NCI-H2171 (cell line): ENCODE measurements at places on chromosomes 2 and 18.

DNA sequence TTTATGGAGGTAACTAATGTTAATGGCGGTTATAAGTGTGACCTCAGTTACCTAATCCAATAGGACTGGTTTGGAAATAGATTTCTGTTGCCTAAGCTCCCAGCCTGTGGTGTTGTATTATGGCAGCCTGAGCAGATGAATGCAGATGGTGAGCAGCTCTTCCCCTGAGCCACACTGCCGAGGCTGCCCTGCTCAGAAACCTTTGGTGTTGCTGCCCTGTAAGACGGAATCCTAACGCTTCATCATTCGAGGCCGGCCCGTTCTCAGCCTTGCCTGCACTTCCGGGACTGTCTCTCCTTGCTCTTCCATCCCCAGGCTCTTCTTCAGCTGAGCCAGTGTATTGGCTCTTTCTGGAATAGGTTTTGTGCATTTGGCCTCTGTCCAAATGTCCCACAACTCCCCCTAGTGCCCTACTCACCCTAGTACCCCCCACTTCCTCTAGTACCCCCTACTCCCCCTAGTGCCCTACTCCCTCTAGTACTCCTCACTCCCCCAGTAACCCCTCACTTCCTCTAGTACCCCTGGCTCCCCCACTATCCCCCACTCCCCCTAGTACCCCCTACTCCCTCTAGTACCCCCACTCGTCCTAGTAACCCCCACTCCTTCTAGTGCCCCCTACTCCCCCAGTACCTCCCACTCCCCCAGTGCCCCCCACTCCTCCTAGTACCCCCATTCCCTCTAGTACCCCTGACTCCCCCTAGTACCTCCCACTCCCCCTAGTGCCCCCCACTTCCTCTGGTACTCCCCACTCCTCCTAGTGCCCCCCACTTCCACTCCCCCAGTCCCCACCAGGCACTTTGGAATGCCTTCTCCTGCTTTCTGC is 106.0 kb upstream of the TAF1B start:
- no peak for DNase-seq

- no peak for DNase-seq
These were observed 81.3 kb upstream of the KYNU start for GRCh38 chr2:142796161-142796560.

DNA sequence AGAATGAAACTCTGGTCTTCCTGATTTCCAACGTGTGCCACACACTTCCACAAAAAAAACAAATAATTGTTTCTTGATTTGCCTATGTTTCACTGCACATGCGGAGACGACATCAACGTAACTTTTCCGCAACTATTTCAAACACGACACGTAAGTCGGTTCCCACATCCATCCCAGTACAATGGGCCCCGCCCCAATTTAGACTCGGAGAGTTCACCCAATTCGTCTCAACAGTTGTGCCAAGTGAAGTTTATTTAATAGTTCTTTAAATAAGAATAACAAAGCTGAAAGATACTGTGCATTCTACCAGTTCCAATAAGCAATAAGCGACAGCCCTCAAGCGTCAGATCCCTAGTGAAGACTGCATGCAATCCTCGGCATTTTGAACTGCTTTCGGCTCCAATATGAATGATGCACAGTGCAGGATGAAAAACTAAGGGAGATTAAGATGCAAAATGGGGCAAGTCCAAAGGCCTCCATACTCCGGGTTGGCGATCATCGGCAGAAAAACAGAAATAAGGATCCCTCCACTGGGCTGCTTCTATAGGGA is 664 bp downstream of the CCT4 start:
- peak; percentile 45 for DNase-seq

GRCh38 chr2:52686935-52687334 is 1080.7 kb upstream of the CHAC2 start:
- DNase-seq, result no peak

- no peak for DNase-seq
These were observed 1.0 kb downstream of the TEX51 start for GRCh38 chr2:126899616-126900185.

- no peak for DNase-seq
These were observed 115.0 kb downstream of the SMAD7 start for GRCh38 chr18:48835745-48836170.

DNA sequence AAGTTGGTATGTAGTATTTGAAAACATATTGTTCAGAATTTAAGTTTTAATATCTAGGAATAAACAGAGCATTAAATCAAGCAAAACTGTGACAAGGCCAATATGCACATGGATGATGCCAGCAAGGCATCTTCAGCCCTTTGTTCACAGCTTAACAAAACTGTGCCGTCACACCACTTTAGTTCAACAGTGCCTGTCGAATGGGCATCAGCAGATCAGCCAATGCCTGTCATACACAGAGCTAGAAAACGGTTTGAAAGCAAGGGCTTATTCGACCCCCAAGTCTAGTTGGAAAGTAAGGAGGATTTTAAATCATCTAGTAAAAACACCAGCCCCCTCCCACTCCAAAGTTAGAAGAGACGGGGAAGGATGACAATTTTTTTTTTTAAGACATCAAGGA is 16.7 kb downstream of the ZEB2 start:
- no peak for DNase-seq

DNA sequence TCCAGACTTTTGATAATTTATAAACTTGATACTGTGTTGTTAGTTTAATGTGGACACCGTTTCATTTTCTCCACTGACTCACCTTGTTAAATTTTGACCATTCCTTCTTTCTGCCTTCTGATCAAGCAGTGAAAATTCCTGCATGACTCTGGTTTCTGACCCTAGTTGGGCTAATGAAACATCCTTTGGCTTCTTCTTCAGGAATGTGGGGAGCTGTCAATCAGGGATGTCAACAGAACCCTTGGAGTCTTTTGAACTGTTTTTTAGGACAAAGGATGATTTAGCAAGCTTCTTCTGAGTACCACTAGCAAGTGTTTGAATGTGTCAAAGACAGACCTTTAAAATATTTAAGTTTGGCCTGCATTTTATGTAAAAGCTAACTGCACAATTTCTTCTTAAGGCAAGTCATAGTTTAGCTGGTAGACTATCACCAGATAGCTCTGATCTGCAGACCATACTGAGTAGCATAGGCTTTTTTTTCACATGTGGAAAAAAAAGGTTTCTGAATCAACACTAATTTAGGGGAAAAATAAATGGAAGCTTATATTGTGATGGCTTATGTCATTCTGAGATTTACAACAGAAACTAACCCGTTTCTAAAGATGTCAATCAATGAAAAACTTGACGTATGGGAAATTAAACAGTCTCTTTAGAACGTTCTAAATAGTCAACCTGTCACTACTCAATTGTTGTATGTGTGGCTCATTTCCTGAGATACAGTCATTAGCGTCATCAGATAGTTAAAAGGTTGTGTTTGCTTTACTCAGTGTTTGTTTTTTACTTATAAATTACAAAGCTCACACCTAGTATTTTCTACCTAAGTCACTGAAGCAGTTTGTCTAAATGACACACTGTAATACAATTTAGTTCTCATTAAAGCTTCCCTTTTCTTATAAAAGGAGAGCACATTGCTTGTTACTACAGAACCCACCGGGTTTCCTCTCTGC is 311.4 kb downstream of the PTPRM start:
- DNase-seq, result no peak

DNA sequence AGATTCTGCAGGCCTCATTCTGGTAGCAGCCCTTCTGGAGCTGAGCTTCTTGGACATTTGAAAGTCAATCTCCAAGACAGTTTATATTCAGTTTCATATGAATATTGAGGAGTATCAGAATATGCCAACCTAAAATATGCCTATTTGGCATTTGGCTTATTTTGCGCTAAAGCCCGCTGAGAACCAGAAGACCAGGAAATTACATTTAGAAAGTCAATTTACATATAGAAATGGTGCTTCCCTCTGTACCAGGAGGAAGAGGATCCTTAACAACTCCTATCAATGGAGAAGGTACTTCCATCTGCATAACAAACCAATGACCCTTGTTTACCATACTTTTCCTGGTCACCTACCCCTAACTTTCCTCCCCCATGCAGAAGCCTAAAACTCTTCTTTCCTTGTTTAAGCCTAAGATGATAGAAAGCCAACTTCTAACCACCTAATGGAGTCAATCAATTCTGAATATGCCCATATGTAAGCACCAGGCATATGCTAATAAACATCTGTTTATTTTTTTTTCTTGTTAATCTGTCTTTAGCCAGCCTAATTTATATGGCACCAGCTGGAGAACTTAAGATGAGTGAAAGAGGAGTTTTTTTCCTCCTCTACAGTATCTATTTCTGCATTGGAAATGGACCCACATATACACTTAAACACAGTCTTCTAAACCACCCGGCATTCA is 57.0 kb upstream of the DYNC1I2 start:
- no peak for DNase-seq

DNA sequence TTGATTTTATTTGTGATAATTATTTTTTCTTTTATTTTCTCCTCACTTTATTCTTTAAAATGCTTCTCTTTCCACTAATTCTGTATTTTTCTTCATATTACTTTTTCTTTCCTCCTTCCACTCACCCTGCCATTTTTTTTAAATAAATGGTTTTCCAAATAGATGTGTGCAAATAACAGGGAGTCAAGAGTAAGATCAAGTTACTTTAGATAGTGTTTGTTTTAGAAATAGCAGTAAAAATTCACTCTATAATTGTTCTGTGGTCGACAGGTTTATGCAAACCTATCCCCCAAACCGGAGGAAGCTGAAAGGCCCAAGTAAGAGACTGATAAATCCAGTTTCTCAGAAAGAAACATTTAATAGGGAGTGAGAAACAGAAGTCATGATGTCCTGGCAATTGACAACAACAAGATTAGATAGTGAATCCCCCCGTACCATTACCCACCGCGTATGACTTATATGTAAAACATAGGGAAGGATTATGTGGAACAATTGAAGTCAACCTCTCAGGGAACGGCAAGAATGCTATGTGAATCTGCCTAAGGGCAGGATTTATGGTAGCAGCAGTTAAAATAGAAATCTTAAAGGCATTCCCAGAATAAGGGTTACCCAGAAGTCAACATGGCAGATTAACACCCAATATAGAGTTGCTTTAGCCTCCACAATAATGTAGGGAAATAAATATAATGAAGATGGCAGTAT is 75.5 kb downstream of the KYNU start:
- no peak for DNase-seq

DNA sequence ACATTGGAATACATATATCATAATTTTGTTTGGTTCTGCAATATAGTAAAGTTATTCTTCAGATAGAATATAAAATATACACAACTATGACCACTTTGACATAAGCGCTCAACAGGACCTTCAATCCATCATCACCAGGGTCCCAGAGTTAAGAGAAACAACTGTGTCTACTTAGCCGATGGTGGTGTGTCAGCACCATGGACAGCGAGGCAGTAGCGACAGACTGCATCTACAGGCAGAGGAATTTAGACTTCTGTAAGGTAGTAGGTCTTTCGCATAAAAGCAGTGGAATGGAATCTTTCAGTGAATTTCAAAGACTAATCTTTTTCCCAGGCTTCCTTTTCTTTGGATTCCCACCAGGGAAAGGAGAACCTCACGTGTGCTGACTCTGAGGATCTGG is 20.5 kb upstream of the LRPPRC start:
- DNase-seq, result no peak

DNA sequence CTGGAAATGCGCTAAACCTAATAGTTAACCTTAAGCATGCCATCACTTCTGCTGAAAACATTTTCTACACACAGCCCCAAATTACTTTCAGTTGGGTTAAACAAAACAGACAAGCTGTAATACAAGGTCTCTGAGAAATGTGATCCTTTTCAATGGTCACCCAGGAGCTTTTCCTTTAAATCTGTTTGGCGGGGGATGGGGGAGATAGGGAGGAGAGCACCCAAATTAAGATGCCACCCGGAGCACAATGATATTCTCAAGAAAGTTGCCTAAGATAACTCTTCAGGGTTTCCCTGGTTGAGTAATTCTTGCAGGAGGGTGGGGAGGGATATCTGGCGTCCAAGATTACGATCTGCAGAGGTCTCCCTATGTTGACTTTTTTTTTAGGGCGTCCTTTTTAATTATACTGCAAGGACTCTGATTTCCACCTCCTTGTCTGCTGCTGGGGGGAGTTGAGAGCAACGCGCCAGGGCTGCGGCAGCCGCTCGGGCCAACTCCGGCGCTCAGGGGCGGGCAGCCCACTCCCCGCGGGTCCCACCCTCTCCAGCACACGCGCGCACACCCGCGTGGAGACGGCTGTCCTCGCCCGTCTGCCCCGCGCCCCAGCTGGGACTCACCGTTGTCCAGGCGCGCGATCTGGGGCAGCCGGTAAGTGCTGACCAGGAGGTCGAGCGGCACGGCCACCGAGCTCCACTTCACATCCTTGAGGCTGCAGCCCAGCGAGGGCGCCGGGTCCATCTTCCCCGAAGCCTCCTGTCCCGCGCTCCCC is 807 bp downstream of the GAREM1 start:
- no peak for DNase-seq

- no peak for DNase-seq
These were observed 40.2 kb downstream of the CCDC74A start for GRCh38 chr2:131567891-131568290.

DNA sequence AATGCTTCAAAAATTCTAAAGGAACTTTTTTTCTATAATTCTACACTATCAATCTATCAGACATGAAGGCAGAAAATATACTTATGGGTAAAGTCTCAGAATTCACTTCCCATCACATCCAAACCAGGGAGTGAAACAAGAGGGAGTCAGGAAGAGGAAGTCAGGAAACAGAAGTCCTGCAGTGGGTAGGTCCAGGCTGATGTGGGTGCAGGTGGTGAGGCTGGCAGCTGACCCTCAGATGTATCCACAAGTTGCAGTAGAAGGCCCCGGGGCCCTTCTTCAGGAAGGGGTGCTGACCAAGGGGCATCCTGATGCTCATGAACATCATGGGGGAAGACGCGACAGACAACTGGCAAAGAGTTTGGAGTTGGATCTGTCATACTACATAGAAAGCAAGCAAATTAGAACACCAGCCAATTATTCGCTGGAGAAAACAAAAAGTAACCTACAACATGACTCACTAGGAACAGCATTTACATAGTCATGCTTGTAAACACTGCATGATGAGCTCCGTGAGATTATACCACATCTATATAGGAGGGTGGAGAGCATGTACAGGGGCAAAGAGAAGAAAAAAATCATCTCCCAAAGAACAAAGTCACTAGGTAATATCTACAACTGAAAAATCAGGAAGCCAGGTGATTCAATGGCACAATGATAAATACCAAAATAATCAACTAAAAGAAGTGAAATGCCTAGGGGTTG is 4.2 kb downstream of the UXS1 start:
- no peak for DNase-seq

DNA sequence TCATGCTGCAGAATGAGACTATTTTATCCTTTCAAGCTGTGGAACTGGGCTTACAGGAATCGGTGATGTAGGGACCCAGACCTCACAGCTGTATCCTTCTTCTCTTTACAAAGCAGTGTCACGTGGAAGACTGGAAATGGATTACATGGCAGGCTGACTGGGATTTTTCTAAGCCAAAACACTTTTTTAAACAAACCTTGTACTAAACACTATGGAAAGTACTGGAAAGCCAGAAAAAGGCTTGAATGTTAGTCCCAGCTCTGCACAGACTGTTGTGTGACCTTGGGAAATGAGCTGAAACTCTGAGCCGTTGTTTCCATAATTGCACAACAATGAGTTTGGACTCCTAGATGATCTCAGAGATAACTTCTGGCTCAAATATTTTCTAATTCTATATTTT is 7.6 kb upstream of the ADAM23 start:
- no peak for DNase-seq

- DNase-seq, result no peak
These were observed 29.6 kb upstream of the ATL2 start for GRCh38 chr2:38406597-38407110.
